Stimulated activated CD4-positive, alpha-beta T cell treated with anti-CD3 and anti-CD28 coated beads, Interleukin-4, amount 100 ng/mL, for 1 hour (primary cell): ENCODE measurements at places on chromosomes 1 and 21.
A peak's percentile ranks its signal among the peaks of the same experiment; 100 is the strongest.

DNA sequence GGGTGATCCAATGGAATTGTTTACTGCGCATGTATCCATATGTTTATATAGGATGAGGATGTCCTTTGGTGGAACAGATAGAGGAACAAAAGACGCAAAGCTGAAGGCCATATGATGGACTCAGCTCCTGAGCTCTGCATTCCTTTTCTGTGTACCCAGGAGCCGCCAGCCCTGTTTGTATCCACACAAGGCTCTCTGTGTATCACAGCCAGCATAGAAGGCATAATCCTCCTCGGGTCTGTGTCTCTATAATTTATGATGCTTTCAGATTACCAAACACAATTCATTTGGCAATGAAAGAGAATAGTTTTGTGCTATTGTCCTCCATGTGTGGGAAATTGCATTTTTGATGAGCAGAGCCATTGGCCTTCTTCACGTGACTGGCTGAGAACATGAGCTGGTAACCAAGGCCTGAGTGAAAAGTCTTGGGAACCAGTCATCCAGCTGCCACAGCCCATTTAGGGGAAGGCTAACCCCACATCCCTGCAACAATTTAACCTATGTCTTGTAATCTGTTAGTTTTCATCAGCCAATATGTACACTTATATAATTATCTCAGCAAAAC lies 119.2 kb downstream of the PBX1 start:
- DNase-seq = no peak

GRCh38 chr1:89167590-89168230 lies 8.1 kb downstream of the GBP7 start:
- no peak for DNase-seq

GRCh38 chr1:208534599-208534897 lies 290.4 kb upstream of the PLXNA2 start:
- no peak for DNase-seq

- no peak for DNase-seq
These were observed 82.2 kb upstream of the BMP8A start for GRCh38 chr1:39409055-39409816.

GRCh38 chr1:205477759-205478247 lies 22.0 kb upstream of the BLACAT1 start:
- no peak for DNase-seq

GRCh38 chr1:165597883-165598675 lies 33.0 kb upstream of the MGST3 start:
- peak; percentile 93 for DNase-seq

DNA sequence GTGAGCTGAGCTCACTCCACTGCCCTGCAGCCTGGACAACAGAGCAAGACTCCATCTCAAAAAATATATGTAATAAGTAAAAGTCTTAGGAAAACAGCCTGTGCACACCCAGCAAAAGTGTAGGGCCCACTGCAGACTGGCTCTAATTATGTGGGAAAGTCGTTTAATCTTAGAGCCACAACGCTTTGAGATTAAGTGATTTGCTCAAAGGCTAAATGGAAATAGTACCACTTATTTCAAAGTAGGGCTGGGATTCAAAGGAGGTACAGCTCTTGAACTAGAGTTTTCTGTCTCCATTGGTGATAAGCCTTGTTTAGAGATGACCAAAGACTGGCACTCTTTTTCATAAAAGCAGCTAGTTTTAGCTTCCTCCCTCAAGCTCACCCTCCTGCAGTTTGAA lies 2.2 kb downstream of the TACSTD2 start:
- DNase-seq = no peak

DNA sequence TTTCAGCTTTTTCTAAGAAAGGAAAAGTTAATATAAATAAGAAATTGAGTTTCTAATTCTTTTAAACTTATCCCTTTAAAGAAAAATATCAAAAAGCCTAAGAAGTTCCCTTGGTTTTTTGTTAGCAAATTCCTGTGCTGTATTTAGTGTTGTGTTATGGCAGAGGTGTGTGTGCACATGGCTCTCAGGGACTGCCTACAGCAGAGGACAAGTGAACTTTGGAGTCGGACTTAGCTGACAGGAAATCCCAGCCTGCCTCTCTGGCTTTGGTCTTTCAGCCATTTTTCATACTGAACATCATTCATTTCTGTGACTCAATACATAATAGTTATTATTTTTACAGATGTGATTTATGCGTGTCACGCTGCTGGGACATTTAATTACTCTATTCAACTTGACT lies 149.6 kb downstream of the FMN2 start:
- DNase-seq = no peak
